ENCODE measurements at places on chromosomes 6 and 20.

DNA sequence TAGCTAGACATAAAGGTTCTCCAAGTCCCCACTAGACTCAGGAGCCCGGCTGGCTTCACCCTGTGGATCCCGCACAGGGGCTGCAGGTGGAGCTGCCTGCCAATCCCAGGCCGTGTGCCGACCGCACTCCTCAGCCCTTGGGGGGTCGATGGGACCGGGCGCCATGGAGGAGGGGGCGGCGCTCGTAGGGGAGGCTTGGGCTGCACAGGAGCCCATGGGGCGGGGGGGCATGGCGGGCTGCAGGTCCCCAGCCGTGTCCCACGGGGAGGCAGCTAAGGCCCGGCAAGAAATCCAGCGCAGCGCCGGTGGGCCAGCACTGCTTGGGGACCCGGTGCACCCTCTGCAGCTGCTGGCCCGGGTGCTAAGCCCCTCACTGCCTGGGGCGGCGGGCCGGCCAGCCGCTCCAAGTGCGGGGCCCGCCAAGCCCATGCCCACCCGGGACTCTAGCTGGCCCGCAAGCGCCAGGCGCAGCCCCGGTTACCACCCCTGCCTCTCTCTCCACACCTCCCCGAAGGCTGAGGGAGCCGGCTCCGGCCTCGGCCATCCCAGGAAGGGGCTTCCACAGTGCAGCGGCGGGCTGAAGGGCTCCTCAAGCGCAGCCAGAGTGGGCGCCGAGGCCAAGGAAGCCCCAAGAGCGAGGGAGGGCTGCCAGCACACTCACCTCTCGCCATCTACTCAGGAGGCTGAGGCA lies 26.5 kb upstream of the ID1 start:
- no peak for DNase-seq

GRCh38 chr6:106509420-106510089 lies 119.7 kb downstream of the RTN4IP1 start:
- DNase-seq = peak; percentile 81

GRCh38 chr20:50039706-50040431 lies 57.1 kb downstream of the SNAI1 start:
- DNase-seq = no peak

GRCh38 chr6:88048578-88048977 lies 937 bp downstream of the SPACA1 start:
- no peak for DNase-seq

DNA sequence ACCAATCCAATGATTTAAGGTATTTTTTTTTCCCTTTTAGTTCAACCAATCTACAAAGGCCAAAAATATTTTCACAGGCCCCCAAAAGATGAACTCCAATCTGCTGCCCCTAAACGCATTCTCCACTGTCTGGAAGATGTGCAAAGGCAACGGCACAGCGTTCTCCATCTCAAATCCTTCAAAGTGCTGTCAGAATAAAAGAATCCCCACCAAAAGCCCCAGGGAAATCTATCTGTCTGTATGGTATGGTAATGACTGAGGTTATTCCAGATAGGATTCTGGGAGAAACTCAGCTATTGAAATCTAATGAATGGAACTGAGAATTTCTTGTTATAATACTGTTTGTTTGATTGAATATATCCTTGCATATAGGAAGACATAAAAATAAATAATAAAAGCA lies 217.8 kb upstream of the CCN2 start:
- DNase-seq = no peak

DNA sequence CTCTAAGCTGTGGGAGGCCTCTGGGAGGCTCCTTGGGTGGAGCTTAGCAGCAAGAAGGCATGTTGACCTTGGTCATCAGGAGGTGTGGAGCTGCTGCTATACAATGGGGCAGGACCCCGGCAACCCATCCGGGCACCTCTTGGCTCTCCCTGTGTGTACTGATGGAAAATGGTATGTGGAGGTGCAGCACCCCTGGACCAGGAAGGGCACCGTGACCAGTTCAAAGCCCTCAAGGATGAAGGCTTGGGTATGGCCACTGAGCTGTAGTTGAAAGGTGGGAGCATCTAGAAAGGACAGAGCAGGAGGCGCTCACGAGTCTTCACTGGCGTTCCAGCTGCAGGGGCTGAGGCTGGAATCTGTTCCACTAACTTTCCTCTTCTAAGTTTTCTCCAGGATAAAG lies 6.7 kb upstream of the IRF4 start:
- no peak for DNase-seq

DNA sequence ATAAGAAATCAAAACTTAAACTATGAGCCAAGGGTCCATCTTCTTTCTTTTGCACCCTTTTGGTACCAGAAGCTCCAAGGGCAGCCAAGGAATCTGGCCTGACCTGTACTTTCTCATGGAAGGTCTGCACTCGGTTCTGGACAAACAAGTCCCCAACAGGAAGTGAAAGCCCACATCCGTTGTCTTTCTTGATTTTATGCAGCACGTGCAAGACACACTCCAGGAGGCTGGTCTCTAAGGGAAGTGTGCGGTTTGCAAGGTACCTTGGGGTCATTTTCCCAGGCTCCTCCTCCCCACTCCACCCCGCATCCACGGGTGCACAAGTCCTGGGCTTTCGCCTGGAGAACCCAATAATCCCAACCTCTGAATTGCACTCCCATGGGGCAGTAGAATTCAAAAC lies 101.9 kb downstream of the NFATC2 start:
- DNase-seq = no peak

DNA sequence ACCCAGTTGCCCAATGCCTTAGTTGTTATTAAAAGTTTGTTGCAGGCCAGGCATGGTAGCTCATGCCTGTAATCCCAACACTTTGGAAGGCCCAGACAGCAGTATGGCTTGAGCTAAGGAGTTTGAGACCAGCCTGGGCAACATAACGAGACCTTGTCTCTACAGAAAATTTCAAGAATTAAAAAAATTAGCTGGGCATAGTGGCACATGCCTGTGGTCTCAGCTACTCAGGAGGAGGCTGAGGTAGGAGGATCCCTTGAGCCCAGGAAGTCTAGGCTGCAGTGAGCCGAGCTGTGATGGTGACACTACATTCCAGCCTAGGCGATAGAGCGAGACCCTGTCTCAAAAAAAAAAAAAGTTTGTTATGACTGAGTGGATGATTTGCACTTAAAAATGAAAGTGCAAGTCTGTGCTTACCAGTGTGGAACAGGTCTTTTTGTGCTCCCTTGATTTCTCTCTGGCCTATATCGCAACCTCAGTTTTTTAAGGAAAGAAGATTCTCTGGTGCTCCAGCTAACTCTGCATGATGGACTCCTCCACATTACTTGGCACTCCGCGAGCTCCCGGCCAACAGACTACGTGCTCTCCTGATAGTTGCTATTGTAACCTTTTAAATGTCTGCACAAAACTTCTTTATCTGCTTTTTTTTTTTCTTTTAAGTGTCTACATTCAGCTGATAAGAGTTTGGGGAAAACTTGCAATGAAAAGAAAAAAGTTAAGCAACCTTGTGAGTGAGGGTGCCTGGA lies 22.1 kb downstream of the ZKSCAN3 start:
- DNase-seq = no peak

DNA sequence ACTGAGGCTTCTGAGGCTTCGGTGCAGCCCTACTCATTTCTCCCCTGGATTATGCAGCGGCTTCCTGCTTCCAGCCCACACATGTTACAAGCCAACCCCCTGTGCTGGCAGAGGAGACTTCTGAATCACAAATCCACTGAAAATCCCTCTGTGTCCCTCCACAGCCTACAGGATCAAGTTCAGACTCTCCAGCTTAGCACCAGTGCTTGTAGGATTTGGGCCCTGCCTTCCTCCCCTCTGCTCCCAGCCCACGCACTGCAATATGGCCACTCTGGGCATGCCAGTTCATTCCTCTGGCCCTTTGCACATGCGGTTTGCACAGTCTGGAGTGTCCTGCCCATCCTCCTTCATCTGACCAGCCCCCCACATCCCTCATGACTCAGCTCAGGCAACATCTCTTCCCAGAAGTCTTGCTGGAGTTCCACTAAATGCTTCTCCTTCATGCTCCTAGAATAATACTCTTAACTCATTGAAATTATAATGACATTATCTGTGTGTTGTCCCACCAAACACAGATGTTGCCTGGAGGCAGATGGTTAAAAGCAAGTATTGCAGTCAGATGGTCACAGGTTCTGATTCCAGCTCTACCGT lies 15.9 kb upstream of the MDGA1 start:
- DNase-seq = no peak

DNA sequence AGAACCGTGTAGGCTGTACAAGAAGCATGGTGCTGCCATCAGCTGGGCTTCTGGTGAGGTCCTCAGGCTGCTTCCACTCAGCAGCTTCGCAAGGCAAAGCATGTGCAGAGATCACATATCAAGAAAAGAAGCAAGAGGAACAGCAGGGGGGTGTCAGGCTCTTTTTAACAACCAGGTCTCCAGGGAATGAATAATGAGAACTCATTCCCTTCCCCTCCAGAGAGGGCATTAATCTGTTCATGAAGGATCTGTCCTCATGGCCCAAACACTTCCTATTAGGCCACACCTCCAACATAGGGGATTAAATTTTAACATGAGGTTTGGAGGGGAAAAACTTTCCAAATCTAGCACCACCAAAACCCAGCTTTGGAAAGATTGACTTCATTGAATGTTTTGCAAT lies 20.0 kb downstream of the GINM1 start:
- DNase-seq = no peak

DNA sequence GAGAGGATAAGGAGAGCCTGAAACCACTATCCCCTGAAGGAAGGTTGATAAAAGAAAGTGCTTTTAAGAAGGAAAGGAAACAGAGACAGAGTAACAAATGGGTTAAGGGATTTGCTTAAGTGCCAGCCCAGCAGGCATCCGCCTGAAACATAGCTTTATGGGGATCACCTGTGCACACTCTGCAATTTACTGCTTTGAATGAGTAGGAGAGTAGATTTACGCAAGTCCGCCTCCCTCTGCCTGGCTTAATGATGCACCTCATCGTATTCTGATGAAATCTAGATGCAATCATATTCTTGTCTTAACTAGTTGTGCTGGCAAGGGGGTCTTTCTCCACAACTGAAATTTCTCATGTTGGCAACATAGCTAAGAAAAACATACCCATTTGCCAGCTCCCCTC lies 101.1 kb upstream of the ID4 start:
- DNase-seq = no peak

DNA sequence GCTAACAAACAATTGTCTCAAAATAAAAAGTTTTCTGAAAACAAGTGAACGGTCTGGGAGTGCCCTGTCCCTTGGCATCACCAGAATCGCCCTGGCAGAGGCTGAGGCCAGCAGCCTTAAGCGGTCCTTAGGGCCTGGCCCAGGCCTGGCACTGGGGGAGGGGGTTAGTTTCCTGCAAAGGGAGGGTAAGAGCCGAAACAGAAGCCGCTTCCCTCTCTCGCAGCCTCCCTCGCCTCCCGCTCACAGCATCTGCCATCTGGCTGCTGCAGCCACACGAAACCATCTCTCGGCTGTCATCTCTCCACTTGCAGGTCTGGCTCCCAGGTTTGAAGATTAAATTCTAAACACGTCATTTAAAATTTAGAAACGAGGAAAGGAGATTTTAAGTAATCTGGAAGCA lies 31.5 kb downstream of the PMEPA1 start:
- no peak for DNase-seq

DNA sequence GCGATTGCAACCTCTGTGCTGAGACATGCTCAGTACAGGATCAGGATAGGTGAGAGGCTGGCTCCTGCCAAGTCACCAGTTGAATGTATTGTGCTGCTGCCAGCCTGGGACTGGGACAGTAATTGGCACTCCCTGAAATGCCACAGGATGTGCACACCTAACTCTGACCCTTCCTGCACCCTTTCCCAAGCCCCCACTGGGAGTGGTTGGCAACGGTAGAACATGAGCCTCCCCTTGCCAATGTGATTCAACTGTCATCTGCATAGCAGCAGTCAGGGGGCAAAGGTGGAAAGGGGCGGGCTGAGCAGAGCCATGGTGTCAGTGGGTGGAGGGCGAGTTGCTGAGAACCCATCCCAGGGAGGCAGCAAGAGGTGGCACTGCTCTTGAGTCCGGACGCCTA lies 15.4 kb downstream of the SPINT3 start:
- no peak for DNase-seq

DNA sequence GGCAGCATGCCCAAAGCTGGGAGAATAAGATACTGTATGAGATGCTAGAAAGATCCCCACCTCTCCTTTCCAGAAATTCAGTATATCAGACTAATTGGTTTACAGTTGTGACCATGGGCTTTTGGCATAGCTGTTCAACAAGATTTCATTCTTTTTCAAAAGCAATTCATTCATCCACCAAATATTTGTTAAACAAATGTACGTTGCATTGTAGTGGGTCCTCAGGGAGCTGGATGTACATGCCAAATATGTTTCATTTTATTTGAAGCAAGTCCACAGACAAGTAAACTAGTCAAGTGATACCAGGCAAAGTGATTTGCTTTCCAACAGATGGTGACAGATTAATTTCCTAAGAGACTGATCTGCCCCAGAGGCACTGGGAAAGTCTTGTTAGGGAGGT lies 85.8 kb upstream of the ESR1 start:
- no peak for DNase-seq

DNA sequence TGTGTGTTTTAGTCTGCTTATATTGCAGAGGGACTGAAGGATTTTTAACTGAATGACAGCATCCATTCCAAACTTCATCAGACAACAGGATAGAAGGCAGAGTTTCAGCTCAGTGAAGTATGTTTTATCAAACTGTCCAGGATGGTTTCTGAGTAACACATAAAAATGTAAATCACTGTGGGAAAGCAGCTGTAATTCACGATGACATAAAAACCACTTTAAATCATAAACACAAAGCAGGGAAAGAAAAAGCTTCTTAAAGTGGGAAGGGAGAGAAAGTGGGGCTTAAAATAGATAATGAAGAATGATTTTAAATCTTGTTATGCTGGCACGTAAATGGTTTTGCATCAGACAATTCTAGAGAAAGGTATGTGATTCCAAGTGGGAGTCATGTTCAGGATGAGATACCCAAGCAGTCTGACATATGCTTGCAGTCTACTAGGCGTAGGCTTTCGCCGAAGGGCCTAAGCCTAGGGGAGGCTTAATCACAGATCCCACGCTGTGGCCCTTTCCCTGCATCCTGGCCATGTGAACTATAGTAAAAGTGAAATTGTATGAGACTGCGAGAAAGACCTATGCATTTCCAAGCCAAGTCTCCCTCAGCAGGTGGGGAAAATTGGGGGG lies 610.6 kb downstream of the PRKN start:
- no peak for DNase-seq

- DNase-seq = no peak
These were observed 129.0 kb downstream of the JPH2 start for GRCh38 chr20:44057698-44058675.

DNA sequence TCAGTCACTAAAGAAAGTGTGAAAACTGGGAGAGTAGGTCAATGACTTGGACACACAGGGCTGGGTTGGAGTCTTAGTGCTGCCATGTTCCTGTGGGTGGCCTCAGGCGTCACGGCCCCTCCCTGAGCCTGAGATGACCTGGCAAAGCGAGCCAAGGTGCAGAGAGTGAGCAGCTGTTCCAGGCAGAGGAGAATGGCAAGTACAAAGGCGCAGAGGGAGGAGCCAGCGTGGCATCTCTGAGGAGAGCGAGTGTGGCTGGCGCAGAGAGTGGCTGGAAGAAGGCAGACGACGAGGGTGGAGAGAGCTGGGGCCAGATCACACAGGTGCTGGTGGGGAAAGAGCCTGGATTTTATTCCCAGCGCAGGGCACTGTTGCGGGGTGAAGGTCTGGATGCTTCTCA lies 20.6 kb upstream of the CHMP4B start:
- DNase-seq = no peak

GRCh38 chr6:6890400-6890858 lies 217.3 kb upstream of the RREB1 start:
- no peak for DNase-seq

GRCh38 chr6:41505122-41506049 lies 40.8 kb upstream of the FOXP4 start:
- no peak for DNase-seq

GRCh38 chr6:39335780-39336545 lies 13.5 kb upstream of the KCNK16 start:
- DNase-seq = peak; percentile 13

- DNase-seq = no peak
These were observed 127.5 kb upstream of the COL21A1 start for GRCh38 chr6:56374841-56375369.

Measured in CD14-positive monocyte (primary cell).